ENCODE measurements at places on chromosomes 3 and 15. TPM values are rescaled to one million over a fixed set of nuclear protein-coding genes. Genes with fewer than 3 reads are reported as not detected.

GRCh38 chr15:21262851-21263425 is 177.4 kb downstream of the POTEB3 start:
- H3K4me1 ChIP-seq = no peaks in the 10 kb centered on the region
- H3K27me3 ChIP-seq = peaks cover 8% of the 10 kb centered on the region
- no peak overlapping the region for H3K4me3 ChIP-seq
- H3K27ac ChIP-seq = no peak overlapping the region

Gene UCN2
- not detected for total RNA-seq

- no peaks in the 10 kb centered on the region for H3K27me3 ChIP-seq
- H3K4me1 ChIP-seq = no peaks in the 10 kb centered on the region
- H3K27ac ChIP-seq = no peak overlapping the region
- no peak overlapping the region for H3K4me3 ChIP-seq
Measured at GRCh38 chr3:134879990-134880389, 84.9 kb downstream of the EPHB1 start.

Gene PYGO1
- total RNA-seq = not detected

DNA sequence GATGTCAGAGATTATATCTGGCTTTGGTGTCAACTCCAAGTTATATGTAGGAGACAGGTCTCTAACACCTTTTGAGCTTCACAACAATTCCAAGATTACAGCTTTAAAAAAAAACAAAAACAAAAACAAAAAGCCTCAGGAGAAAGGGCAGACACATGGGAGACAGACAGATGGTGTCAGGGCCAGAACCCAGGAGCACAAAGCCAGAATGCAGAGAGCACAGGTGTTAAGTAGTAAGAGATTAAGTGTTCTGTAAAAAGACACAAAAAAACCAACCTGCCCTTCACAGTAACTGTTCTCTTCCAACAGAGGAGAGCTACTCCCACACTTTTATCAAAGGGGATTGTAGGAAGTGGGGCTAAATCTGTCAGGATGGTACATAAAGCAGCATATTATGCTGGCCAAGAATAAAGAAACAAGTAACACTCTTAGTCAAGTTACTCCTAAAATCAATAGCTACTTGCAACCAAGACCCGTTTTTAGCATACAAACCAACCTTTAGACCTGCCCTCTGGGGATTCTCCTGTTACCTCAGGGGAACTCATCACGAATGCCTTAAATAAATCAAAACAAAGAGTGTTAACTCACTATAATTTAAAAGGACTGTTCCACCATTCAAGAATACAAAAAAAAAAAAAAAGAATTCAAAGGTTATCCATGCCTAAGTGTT is 5.9 kb downstream of the CPEB1 start:
- H3K4me3 ChIP-seq = no peak overlapping the region
- peaks cover 40% of the 10 kb centered on the region for H3K27me3 ChIP-seq
- no peak for DNase-seq
- peaks cover 2% of the 10 kb centered on the region for H3K36me3 ChIP-seq
- H3K4me1 ChIP-seq = peaks cover 2% of the 10 kb centered on the region

DNA sequence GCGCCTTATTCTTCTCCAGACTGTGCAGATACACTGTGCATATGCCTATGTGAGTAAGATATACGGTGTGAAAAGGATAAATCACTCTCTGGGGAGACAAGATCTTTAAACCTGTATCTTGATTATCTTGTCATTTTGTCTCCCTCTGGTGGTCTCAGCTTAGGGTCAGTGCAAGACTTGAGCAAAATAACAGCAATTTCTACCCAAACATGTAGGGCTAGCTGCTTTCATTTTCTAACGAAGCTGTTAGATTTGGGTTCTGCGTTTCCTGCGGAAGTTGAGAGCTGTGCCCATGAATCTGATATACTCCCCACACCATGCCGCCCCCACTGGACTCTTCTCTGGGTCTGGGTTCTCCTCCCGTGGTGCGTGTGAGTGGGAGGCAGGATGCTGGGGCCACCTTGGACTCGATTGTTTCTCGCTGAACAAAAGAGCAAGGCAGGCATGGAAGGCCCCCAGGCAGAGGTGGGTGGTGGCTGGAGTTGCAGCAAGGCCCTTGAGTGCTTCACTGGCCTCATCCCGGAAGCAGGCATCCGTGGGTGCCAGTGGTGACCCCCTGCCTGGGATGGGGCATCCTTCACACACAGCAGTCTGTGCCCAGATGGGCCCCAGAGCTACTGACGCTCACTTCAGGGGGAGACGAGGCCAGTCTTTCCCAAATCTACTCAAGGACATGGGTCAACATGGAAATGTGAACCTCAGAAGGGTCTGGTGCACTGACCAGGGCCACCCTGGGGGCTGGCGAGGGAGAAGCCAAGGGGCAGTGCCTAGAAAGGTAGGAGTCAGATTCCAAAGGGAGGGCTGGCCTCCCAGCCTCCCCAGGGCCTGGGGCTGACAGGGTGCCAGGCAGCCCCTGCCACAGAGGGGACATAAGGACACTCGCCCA is 179.6 kb downstream of the NSMCE3 start:
- H3K4me1 ChIP-seq = peaks cover 40% of the 10 kb centered on the region
- no peaks in the 10 kb centered on the region for H3K27me3 ChIP-seq
- H3K27ac ChIP-seq = peak overlapping the region; percentile 81
- H3K4me3 ChIP-seq = peak overlapping the region; percentile 57

DNA sequence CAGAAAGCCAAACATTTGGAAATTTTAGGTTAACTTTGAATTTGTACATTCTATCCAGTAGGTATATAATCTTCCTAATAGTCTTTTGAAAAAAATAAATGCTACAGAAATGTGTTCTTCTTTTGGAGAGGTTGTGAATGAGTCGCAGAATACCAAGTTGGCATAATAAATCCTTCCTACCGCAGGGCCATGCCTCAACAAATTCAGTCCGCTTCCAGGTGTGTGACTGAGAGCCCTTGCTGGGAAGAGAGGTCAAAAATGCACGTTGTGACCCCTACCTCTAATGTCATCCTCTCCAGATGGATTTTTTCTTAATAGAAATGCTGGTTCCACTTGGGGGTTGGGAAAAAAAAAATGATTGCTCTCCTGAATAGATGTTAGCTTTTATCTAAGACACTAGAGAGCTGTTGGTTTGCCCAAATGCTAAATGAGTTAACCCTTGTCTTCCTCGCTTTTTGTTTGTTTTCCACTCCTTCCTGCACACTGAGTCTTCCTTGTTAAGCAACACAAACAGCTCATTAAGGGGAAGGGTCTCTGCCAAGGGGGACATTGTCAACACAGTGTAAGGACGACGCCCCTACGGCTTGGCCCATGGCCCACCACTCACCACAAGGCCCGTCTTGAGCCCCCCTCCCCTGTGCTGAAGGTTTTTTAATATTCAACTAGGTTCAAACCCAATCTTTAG is 33.9 kb downstream of the RLBP1 start:
- no peak overlapping the region for H3K4me3 ChIP-seq
- no peak overlapping the region for H3K27ac ChIP-seq
- H3K4me1 ChIP-seq = peaks cover 3% of the 10 kb centered on the region
- no peaks in the 10 kb centered on the region for H3K27me3 ChIP-seq
- peaks cover 9% of the 10 kb centered on the region for H3K36me3 ChIP-seq

- H3K4me3 ChIP-seq = no peak overlapping the region
- DNase-seq = no peak
- no peaks in the 10 kb centered on the region for H3K27me3 ChIP-seq
- H3K4me1 ChIP-seq = peaks cover 6% of the 10 kb centered on the region
- H3K27ac ChIP-seq = no peak overlapping the region
Measured at GRCh38 chr3:102038477-102039142, 189.3 kb downstream of the NFKBIZ start.

DNA sequence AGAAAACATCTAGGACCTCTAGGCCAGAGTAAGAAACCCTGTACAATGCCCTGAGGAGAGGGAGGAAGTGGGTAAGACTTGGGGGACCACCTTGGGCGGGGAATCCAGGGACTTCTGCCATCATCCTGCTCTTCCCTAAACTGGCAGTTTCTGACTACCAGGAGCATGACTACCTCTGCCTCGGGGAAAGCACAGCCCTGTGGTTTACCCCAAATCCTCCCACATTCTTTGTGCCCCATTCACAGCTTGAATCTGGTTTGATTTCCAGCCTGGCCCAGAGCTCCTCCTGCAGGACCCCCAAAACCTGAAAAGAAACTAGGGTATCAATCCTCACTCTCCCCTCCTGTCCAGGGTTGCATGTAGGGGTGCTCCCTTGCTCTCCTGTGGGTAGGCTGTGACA is 4.7 kb downstream of the C3orf18 start:
- H3K4me3 ChIP-seq = no peak overlapping the region
- no peak for DNase-seq
- peaks cover 13% of the 10 kb centered on the region for H3K4me1 ChIP-seq

Gene ARIH1
- total RNA-seq = 152 TPM

- DNase-seq = no peak
- no peak overlapping the region for H3K4me3 ChIP-seq
- H3K27me3 ChIP-seq = no peaks in the 10 kb centered on the region
- H3K36me3 ChIP-seq = peaks cover 23% of the 10 kb centered on the region
- H3K27ac ChIP-seq = no peak overlapping the region
Measured at GRCh38 chr3:129286081-129286480, 7.4 kb downstream of the HMCES start.

GRCh38 chr3:102000620-102001209 is 151.4 kb downstream of the NFKBIZ start:
- no peaks in the 10 kb centered on the region for H3K36me3 ChIP-seq
- no peak overlapping the region for H3K4me3 ChIP-seq
- DNase-seq = no peak
- H3K27ac ChIP-seq = no peak overlapping the region

GRCh38 chr3:115040246-115040645 is 106.8 kb downstream of the ZBTB20 start:
- no peak for DNase-seq
- no peak overlapping the region for H3K4me3 ChIP-seq
- peaks cover 9% of the 10 kb centered on the region for H3K36me3 ChIP-seq
- peaks cover 7% of the 10 kb centered on the region for H3K4me1 ChIP-seq
- H3K27me3 ChIP-seq = no peaks in the 10 kb centered on the region

Gene PPP1R14D
- not detected for total RNA-seq

- H3K4me1 ChIP-seq = peaks cover 2% of the 10 kb centered on the region
- no peak overlapping the region for H3K27ac ChIP-seq
Measured at GRCh38 chr3:35670408-35670965, 31.2 kb downstream of the ARPP21 start.

Gene HRG
- not detected for total RNA-seq

- H3K4me3 ChIP-seq = no peak overlapping the region
- H3K27ac ChIP-seq = no peak overlapping the region
- no peaks in the 10 kb centered on the region for H3K4me1 ChIP-seq
- DNase-seq = no peak
Measured at GRCh38 chr15:39403640-39404117, 177.2 kb upstream of the THBS1 start.

- no peak overlapping the region for H3K4me3 ChIP-seq
- peak; percentile 32 for DNase-seq
- no peaks in the 10 kb centered on the region for H3K27me3 ChIP-seq
- no peaks in the 10 kb centered on the region for H3K36me3 ChIP-seq
- H3K27ac ChIP-seq = no peak overlapping the region
- H3K4me1 ChIP-seq = peaks cover 11% of the 10 kb centered on the region
Measured at GRCh38 chr15:99343881-99344551, 92.7 kb downstream of the LRRC28 start.

- no peaks in the 10 kb centered on the region for H3K4me1 ChIP-seq
- DNase-seq = no peak
- H3K27ac ChIP-seq = no peak overlapping the region
- H3K27me3 ChIP-seq = peaks cover 32% of the 10 kb centered on the region
- no peaks in the 10 kb centered on the region for H3K36me3 ChIP-seq
Measured at GRCh38 chr15:51283026-51283425, 55.4 kb downstream of the CYP19A1 start.

- no peaks in the 10 kb centered on the region for H3K36me3 ChIP-seq
- no peaks in the 10 kb centered on the region for H3K4me1 ChIP-seq
- no peak for DNase-seq
- H3K27ac ChIP-seq = no peak overlapping the region
Measured at GRCh38 chr15:29568840-29569532, 253.3 kb downstream of the TJP1 start.

Gene GRAMD1C
- total RNA-seq = 0.54 TPM

DNA sequence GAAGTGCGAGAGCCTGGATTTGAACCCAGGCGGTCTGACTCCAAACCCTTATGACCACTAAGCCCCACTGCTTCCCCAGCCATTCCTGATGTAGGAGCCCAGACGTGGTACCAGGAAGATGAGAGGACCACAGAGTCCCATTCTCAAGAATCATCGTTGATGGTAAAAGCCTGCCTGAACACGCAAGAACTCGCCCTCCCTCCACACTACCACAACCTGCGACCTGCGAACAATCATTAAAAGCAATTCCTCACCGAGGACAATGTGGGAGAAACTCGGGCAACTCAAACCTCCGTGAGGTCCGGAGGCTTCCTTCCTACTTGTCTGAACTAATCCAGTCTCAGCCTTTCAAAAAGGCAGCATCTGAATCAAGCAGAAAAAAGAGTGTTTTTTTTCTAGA is 10.3 kb downstream of the MAGI1 start:
- H3K4me1 ChIP-seq = peaks cover under 1% of the 10 kb centered on the region
- no peak overlapping the region for H3K4me3 ChIP-seq
- H3K36me3 ChIP-seq = no peaks in the 10 kb centered on the region
- no peak overlapping the region for H3K27ac ChIP-seq
- H3K27me3 ChIP-seq = peaks cover 14% of the 10 kb centered on the region
- no peak for DNase-seq

- no peak for DNase-seq
- H3K27ac ChIP-seq = no peak overlapping the region
- H3K27me3 ChIP-seq = no peaks in the 10 kb centered on the region
- no peak overlapping the region for H3K4me3 ChIP-seq
- H3K36me3 ChIP-seq = peaks cover 50% of the 10 kb centered on the region
- no peaks in the 10 kb centered on the region for H3K4me1 ChIP-seq
Measured at GRCh38 chr3:172201136-172201869, 161.9 kb downstream of the FNDC3B start.

All from activated naive CD8-positive, alpha-beta T cell treated with anti-CD3 and anti-CD28 coated beads for 36 hours (primary cell).